Gastrocnemius medialis (tissue), 4 donors: ENCODE measurements at places on chromosomes 3 and 15.

DNA sequence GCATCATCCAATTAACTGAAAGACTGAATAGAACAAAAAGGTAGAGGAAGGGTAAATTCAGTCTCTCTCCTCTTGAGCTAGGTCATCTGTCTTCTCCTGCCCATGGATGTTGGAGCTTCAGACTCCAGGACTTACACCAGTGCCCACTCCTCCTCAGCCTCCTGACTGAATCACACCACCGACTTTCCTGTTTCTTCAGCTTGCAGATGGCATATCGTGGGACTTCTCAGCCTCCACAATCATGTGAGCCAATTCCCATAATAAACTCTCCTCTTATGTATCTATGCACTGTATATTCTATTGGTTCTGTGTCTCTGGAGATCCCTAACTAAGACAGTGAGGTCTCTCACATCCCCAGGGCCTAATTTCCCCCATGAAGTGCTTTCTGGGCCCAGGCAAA lies 140.4 kb downstream of the CD47 start:
- no peak for DNase-seq

DNA sequence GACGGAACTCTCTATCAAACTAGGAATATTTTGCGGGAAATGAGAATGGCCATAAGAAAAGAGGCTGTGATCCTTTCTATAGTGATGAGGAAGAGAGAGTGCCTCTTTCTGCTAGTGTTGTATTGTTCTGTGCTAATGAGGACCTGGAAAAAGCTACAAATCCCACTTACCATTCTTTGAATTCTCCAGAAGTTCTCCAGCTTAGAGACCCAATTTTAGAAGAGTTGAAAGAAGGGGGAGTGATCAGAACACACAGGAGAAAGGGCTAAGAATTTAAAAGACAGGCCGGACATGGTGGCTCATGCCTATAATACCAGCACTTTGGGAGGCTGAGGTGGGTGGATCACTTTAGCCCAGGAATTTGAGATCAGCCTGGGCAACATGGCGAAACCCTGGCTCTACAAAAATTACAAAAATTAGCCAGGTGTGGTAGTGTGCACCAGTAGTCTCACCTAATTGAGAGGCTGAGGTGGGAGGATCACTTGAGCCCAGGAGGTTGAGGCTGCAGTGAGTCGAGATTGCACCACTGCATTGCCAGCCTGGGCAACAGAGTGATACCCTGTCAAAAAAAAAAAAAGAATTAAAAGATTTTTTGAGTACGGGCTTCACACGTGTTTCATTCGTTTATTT lies 126.9 kb downstream of the IQCH start:
- DNase-seq = no peak

GRCh38 chr3:110296885-110297284 lies 774.7 kb upstream of the NECTIN3 start:
- no peak for DNase-seq

GRCh38 chr15:70430069-70430468 lies 332.4 kb upstream of the TLE3 start:
- DNase-seq = no peak

DNA sequence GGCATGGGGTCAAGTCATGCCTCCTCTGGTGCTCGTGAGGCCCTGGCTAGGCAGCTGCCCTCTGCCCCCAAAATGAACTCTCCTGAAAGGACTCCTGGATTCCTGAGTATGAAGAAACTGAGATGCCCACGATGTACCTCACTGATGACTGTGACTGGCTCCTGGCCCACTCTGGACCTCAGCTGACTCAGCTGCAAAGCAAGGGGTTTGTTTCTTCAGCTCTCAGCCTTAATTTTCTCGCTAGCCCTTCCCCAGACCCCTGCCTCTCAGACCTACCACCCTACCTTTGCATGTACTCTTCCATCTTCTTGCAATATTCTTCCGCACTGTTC lies 5.2 kb upstream of the GNAI2 start:
- DNase-seq = no peak

DNA sequence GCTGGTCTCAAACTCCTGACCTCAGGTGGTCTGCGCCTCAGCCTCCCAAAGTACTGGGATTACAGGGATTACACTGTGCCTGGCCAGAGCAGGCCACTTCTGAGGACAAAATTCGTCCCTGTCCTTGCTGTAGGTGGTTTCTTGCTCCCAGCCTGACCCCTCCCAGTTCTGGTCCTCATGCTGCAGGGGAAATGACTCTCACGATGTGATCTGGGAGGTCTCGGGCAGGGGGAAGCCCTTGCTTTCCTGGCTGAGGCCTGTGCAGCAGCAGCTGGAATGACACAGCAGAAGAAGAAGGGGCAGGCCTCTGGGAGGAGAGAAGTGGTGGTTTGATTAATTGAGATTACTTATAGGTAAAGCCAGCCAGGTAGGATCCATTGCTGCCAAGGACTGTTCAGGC lies 39.3 kb downstream of the MEGF11 start:
- no peak for DNase-seq
